ENCODE measurements at places on chromosomes 4 and X. TPM values are rescaled to one million over a fixed set of nuclear protein-coding genes. Genes with fewer than 3 reads are reported as not detected.

DNA sequence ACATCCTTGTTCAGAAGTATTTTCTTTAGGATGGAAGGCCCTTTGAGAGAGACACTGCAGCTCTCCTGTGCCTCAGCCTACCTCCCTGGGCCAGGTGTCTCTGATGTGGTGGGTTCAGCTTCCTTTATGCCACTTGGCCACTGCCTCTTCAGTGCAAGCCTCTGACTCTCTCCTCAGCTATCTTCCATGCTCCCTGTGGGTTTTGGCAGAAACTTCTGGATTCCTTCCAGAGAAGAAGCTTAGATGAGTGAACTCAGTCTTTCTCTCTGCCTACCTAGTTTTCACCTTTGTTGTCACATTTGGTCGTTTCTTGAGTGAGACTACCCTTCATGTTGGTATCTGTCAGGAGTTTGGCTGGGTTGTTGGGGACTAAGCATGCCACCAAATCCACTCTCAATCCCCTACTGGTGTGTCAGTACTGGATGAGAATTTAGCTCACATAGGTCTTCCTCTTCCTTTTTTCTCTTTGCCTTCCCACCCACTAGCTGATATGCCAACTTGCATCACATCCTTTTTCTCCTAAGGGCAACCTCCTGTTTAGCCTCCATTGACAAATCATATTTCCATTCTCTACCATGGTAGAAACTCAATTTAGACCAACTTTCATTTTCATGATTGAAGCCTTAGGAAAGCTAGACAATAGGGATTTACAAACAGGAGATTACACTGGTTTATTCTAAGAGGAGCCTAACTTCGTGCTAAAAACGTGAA is 32.0 kb downstream of the IL15 start:
- DNase-seq, result no peak

DNA sequence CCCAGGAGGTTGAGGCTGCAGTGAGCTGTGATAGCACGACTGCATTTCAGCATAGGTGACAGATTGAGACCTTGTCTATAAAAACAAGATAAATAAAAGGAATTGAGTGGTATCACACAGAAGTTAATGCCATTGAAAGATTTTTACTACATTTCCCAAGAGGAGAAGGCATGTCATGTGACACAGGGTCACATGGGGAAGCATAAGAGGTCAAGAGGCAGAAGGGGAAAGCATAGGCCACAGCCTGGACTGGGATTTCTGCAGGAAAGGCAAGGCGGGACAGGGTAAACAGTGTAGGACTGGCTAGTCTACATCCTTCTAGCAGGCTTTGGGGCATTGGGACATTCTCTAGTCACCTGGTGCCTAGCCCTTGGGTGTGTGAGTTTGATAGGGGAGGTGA is 88.6 kb downstream of the PDGFRA start:
- no peak for DNase-seq

DNA sequence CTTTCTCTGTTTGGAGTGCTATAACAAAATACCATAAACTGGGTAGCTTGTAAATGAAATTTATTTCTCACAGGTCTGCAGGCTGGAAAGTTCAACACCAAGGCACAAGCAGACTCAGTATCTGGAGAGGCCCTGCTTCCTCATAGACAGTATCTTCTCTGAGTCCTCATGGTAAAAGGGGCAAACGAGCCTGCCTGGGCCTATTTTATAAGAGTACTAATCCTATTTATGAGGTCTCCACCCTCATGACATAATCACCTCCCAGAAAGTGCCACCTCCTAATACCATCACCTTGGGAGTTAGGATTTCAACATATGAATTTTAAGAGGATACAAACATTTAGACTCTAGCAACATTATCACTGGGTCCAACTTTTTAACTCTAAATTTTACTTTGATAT is 200.3 kb downstream of the STPG2 start:
- no peak for DNase-seq

- peak; percentile 77 for DNase-seq
Measured at GRCh38 chr4:123785538-123785937, 388.9 kb downstream of the SPRY1 start.

DNA sequence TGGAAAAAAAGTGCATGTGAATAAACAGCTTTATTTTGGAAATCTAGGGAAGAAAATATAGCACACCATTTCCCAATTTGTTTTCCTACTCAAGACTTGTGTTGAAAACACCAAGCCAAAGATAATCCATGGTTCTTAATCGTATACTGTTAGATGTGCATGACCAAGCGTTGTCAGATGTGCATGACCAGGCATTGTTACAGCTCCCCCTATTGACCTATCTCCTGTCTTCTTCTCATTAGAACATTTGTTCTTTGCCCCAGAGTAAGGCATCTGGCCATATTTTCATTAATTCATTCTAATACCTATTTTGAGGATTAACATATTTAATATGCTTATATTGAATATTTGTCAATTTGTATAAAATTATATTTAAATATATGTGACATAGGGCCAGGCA is 14.4 kb upstream of the VCX start:
- DNase-seq, result no peak

- DNase-seq, result peak; percentile 16
Measured at GRCh38 chrX:153829549-153829798, 870 bp downstream of the PDZD4 start.

- no peak for DNase-seq
Measured at GRCh38 chr4:52425751-52426326, 233.3 kb downstream of the USP46 start.

DNA sequence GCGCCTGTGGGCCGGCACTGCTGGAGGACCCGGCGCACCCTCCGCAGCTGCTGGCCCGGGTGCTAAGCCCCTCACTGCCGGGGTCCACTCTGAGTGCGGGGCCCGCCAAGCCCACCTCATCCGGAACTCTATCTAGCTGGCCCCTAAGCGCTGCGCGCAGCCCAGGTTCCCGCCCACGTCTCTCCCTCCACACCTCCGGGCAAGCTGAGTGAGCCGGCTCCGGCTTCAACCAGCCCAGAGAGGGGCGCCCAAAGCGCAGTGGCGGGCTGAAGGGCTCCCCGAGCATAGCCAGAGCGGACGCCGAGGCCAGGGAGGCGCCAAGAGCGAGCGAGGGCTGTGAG is 75.2 kb downstream of the QDPR start:
- no peak for DNase-seq

GRCh38 chr4:122899682-122900081 is 22.7 kb downstream of the NUDT6 start:
- no peak for DNase-seq

DNA sequence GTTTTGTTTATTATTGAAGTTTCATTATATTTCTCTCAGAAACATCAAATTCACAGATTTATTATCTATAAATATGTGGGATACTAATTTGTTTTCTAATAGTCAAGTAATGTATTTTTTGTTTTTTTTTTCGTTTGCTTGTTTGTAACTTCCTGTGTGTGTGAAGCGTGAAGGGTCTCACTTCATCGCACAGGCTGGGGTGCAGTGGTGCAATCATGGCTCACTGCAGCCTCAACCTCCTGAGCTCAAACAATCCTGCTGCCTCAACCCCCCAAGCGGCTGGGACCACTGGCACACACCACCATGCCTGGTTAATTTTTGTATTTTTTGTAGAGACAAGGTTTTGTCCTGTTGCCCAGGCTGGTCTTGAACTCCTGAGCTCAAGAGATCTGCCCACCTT is 55.1 kb downstream of the SH3RF1 start:
- DNase-seq, result no peak

- DNase-seq, result no peak
Measured at GRCh38 chr4:167232805-167233684, 1.2 kb downstream of the SPOCK3 start.

GRCh38 chr4:57102050-57102624 is 8.0 kb downstream of the IGFBP7 start:
- peak; percentile 80 for DNase-seq

DNA sequence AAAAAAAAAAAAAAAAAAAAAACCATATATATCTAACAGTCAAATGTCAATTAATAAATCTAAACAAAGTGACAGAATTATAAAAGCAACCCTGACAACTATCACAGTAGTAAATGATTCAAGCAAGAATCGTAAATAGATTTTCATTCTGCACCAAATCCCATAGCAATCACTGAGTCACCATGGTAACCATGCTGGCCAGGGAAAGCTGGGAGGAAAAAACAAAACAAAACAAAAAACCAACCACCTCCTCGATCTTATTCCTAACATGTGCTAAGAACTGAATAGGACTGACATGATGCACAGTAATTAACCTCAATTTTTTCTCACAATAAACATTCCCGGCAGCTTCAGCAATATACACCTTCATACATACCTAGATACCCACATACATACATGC is 30.6 kb upstream of the RAB40A start:
- DNase-seq, result no peak

DNA sequence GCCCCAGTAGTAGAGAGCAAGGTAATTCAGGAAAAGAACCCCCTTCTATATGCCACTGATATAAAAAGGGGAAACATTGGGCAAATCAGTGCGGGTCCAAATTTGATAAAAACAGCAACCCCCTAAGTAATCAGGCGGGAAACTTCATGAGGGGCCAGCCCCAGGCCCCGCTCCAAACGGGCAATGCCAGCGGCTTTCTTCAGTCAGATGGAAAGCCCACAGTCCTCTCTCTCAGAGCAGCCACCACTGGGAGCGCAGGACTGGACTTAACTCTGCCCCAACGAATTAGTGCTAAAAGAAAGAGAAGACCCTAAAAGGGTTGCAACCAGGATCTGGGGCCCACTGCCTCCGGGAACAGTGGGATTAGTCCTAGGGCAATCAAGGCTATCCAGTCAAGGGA is 9.9 kb downstream of the MAGEA11 start:
- DNase-seq, result no peak

DNA sequence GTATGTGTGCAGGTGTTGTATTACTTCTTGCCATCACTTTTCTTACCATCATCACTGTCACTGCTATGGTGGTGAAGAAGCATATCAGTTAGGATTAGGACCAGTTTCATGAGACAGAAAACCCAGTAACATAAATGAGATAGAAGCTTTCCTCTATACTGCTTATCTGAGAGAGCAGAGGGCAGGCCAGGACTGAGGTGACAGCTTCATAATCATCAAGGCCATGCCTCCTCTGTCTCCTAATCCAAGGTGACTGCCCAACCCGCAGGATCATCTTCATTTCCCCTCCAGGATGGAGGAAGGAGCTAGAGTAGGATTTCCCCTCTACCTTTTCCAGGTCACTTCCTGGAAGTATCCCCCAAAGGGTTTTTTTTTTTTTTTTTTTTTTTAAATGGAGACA is 35.4 kb downstream of the TMEM131L start:
- DNase-seq, result no peak

GRCh38 chrX:152640034-152640818 is 2.5 kb downstream of the GABRQ start:
- no peak for DNase-seq

Gene DCAF8L2
- not detected for total RNA-seq

Gene KLHL13
- total RNA-seq, result 19.7 TPM

Gene ERAS
- total RNA-seq, result not detected

Gene IGFBP7
- 225 TPM for total RNA-seq

Gene XAGE1B
- total RNA-seq, result not detected

Gene SPIN3
- 5.6 TPM for total RNA-seq

Gene CCNI
- total RNA-seq, result 225 TPM

Gene IGSF1
- not detected for total RNA-seq

Gene SSX2
- not detected for total RNA-seq

Gene PASD1
- not detected for total RNA-seq

Gene NEIL3
- total RNA-seq, result 8.3 TPM

Gene SASH3
- total RNA-seq, result 0.26 TPM

Gene NAA11
- not detected for total RNA-seq

Gene PABPC1L2B
- total RNA-seq, result not detected

Gene GLRA3
- total RNA-seq, result 0.41 TPM

Gene FTSJ1
- 43.4 TPM for total RNA-seq

Gene SRPK3
- total RNA-seq, result 13.8 TPM
